ENCODE measurements at places on chromosomes 4 and X. TPM values are rescaled to one million over a fixed set of nuclear protein-coding genes. Genes with fewer than 3 reads are reported as not detected.

DNA sequence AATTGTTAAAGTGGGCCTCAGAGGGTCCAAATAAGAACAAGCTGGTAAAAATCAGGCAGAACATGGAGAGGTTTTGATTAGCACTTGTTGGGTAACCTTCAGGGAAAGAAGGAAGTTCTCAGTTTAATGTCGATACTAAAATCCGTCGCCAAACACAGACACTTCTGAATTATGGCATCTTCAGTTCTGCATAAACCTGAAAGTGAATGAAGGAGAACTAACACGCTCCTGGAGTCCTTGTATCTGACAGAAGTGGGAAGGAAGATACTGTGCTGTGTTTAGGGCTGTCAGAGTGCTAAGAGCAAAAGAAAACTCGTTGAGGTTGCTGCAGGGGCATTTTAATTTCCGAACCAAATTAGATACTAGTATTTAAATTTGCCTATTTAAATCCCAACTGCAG is 106.2 kb downstream of the TMA16 start:
- no peaks in the 10 kb centered on the region for H3K4me1 ChIP-seq
- DNase-seq = no peak
- no peak overlapping the region for H3K4me3 ChIP-seq

GRCh38 chr4:169619518-169619957 is 840 bp upstream of the CLCN3 start:
- H3K27me3 ChIP-seq = no peaks in the 10 kb centered on the region
- DNase-seq = peak; percentile 67
- peak overlapping the region; percentile 100 for H3K27ac ChIP-seq

GRCh38 chrX:111778591-111778990 is 97.4 kb upstream of the TRPC5OS start:
- no peaks in the 10 kb centered on the region for H3K4me1 ChIP-seq
- DNase-seq = no peak
- H3K36me3 ChIP-seq = peaks cover 5% of the 10 kb centered on the region
- H3K27ac ChIP-seq = no peak overlapping the region
- H3K4me3 ChIP-seq = no peak overlapping the region

- DNase-seq = no peak
- H3K27ac ChIP-seq = no peak overlapping the region
- H3K4me1 ChIP-seq = no peaks in the 10 kb centered on the region
- H3K27me3 ChIP-seq = no peaks in the 10 kb centered on the region
- no peak overlapping the region for H3K4me3 ChIP-seq
- H3K36me3 ChIP-seq = no peaks in the 10 kb centered on the region
Observed at GRCh38 chr4:185656467-185656931, 121.2 kb upstream of the PDLIM3 start.

GRCh38 chr4:112876316-112876715 is 173.1 kb upstream of the ANK2 start:
- H3K36me3 ChIP-seq = no peaks in the 10 kb centered on the region
- no peaks in the 10 kb centered on the region for H3K4me1 ChIP-seq
- peaks cover 5% of the 10 kb centered on the region for H3K27me3 ChIP-seq

- peaks cover 19% of the 10 kb centered on the region for H3K36me3 ChIP-seq
- H3K27ac ChIP-seq = peak overlapping the region; percentile 67
- H3K4me1 ChIP-seq = peaks cover 27% of the 10 kb centered on the region
- no peak for DNase-seq
Observed at GRCh38 chrX:123869488-123869887, 9.6 kb downstream of the XIAP start.

DNA sequence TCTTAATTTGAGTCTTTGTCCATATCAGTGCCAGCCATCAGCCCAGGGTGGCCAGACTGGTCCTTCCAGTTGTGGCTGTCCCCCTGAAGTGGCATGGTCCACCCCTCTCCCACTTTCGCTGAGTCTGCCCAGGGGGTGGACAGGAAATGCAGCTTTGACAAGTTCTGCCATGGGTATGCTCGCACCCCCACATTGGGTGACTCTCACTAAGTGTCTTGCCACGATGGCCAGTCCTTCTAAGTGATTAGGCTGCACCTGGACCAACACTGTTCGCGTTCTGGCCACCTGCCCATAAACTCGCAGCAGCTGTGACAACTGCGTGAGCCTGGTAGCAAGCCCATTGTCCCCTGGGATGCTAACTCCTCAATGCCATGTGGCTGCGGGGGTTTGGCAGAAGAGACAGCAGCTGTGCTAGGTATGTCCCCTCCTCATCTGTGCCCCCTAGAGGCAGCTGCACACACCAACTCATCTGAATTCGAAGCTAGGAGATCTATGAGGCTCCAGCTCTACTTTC is 10.0 kb upstream of the LNX1 start:
- H3K36me3 ChIP-seq = no peaks in the 10 kb centered on the region
- no peak overlapping the region for H3K27ac ChIP-seq
- no peaks in the 10 kb centered on the region for H3K4me1 ChIP-seq
- H3K4me3 ChIP-seq = no peak overlapping the region
- DNase-seq = no peak
- H3K27me3 ChIP-seq = peaks cover 10% of the 10 kb centered on the region

DNA sequence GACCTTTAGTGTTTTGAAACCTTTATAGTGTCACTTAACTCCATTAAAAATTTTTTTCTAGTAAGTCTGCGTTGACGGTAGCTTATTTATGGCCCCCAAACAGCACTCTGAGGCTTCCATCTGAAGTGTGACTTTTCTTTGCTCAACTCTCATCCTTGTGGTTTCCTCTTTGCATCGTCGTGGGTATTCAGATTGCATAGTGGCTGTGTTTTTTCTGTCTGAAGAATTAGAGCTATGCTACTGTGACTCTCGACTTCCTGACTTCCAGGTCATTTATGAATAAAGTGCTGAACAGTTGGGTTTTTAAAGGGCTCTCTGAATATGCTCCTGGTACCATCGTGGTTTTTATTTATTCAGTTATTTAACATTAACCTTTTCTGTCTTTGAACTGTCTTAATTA is 44.9 kb downstream of the JADE1 start:
- peak; percentile 34 for DNase-seq
- H3K27ac ChIP-seq = peak overlapping the region; percentile 90
- H3K4me1 ChIP-seq = peaks cover 39% of the 10 kb centered on the region

DNA sequence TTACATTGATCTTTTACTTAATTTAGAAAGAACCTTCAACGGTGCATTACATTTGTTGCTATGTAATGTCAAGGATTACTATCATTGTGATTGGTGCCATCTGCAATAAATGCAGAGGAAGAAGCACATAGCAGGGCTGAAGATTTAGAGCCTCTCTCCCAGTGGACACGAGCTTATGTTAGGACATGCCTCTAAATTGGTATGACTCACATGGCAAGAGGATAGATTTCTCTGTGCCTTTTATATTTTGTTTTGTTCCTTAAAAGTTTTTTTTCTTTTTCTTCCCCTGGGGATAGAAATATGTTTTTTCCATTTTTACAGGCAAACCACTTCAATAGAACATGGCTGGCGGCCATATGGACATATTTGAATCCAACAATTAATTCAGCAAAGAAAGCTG is 205.0 kb upstream of the HAND2 start:
- H3K36me3 ChIP-seq = no peaks in the 10 kb centered on the region
- no peaks in the 10 kb centered on the region for H3K4me1 ChIP-seq
- no peak overlapping the region for H3K27ac ChIP-seq

- H3K4me1 ChIP-seq = peaks cover 24% of the 10 kb centered on the region
- DNase-seq = peak; percentile 7
- peak overlapping the region; percentile 95 for H3K4me3 ChIP-seq
- H3K36me3 ChIP-seq = no peaks in the 10 kb centered on the region
Observed at GRCh38 chr4:101348367-101348827, 1.1 kb upstream of the PPP3CA start.

- no peaks in the 10 kb centered on the region for H3K36me3 ChIP-seq
- no peaks in the 10 kb centered on the region for H3K4me1 ChIP-seq
- H3K4me3 ChIP-seq = no peak overlapping the region
- no peaks in the 10 kb centered on the region for H3K27me3 ChIP-seq
- no peak for DNase-seq
Observed at GRCh38 chrX:128599632-128600031, 547.4 kb upstream of the ACTRT1 start.

GRCh38 chrX:39633293-39633692 is 464.5 kb downstream of the BCOR start:
- H3K4me3 ChIP-seq = no peak overlapping the region
- DNase-seq = no peak
- no peak overlapping the region for H3K27ac ChIP-seq
- H3K27me3 ChIP-seq = no peaks in the 10 kb centered on the region

- no peak for DNase-seq
- no peak overlapping the region for H3K27ac ChIP-seq
- no peak overlapping the region for H3K4me3 ChIP-seq
- no peaks in the 10 kb centered on the region for H3K36me3 ChIP-seq
- H3K27me3 ChIP-seq = peaks cover 2% of the 10 kb centered on the region
- no peaks in the 10 kb centered on the region for H3K4me1 ChIP-seq
Observed at GRCh38 chr4:184958127-184958922, 60.0 kb upstream of the HELT start.

DNA sequence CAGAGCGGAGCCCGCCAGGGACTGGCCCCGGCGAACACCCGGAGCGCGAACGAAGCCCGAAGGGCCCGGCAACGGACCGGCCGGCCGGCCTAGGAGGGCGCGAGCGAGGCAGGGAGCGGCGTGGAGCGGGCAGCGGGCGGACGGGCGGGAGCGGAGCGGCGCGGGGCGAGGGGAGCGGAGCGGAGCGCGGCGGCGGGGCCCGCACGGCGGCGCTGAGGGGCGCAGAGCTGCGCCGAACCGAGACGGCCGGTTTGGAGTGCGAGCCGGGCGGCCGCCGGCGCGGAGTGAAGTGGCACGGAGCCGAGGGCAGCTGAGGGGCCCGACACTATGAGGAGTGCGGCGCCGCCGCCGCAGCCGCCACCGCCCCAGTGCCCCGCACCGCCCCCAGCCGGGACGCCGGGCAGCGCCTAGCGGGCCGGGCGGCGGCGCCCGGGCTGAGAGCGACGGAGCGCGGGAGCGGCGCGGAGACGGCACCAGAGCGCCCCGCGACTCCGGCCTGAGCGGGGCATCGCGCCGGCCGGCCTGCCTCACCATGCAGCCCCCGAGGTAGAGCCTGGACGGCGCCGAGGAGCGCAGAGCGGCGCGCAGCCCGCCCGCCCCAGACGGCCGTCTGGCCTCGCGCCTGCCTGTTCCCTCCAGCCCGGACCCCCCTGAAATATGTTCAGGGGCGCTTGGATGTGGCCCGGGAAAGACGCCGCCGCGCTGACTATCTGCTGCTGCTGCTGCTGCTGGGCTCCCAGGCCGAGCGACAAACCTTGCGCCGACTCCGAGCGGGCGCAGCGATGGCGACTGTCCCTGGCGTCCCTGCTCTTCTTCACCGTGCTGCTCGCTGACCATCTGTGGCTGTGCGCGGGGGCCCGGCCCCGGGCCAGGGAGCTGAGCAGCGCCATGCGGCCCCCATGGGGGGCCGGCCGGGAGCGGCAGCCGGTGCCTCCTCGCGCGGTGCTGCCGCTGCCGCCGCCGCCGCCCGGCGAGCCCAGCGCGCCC is 793 bp downstream of the NALF2 start:
- peaks cover 2% of the 10 kb centered on the region for H3K4me1 ChIP-seq
- peaks cover 22% of the 10 kb centered on the region for H3K27me3 ChIP-seq
- no peaks in the 10 kb centered on the region for H3K36me3 ChIP-seq

DNA sequence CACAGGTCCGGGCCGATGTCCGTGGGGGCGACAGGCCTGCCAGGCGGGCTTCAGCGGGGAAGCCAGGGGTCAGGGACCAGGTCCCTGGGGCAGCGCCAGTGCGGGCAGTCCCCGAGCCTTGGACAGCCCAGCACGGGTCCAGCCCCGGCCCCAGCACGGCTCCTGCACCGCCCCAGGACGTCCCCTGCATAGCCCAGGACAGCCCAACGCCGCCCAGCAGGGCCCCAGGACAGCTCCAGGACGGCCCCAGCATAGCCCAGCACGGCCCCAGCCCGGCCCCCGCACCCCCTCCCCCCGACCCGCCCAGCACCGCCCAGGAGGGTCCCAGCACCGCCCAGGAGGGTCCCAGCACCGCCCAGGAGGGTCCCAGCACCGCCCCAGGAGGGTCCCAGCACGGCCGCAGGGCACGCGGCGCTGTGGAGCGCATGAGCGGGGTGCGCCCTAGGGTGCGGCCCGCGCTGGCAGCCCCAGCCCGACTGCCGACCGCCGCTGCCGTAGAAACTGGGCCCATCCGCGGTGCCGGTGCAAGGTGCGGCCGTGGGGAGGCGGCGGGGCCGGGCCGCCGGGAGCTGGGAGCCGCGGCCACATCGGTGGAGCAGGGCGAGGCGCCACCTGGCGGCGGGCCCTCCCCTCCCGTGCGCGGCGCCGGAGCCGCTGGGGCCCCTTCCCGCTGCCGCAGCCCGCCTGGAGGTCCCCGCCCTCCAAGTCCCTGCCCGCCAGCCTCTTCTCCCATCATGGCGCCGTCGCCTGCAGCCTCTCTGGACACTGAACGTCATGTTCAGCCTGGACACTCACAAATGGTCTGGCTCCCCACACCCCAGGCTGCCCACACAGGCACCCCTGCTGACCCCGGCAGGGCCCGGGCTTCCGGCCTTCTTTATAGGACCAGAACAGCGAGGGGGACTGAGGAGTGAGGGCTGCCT is 106.8 kb upstream of the NKX1-1 start:
- DNase-seq = peak; percentile 58
- H3K27me3 ChIP-seq = no peaks in the 10 kb centered on the region
- H3K4me3 ChIP-seq = no peak overlapping the region
- H3K4me1 ChIP-seq = no peaks in the 10 kb centered on the region

DNA sequence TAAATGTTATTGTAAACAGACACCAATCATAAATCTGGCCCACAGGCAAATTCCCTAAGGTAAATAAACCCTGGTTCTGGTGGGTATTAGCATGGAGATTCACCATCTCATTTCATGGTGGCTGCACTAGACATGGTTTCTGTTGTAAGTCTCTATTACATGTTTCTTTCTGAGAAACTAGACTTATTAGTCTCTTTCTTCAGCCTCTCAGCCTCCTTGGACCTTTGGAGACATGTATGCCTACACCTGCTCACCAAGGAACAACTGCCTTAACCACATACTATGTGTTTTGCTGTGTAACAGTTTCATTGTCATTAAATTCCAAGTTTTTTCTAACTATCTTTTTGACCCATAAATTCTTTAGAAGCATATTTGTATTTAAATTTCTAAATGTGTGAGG is 13.1 kb downstream of the DDIT4L start:
- no peaks in the 10 kb centered on the region for H3K36me3 ChIP-seq
- H3K4me3 ChIP-seq = no peak overlapping the region
- no peak overlapping the region for H3K27ac ChIP-seq
- H3K27me3 ChIP-seq = peaks cover 2% of the 10 kb centered on the region
- H3K4me1 ChIP-seq = no peaks in the 10 kb centered on the region

DNA sequence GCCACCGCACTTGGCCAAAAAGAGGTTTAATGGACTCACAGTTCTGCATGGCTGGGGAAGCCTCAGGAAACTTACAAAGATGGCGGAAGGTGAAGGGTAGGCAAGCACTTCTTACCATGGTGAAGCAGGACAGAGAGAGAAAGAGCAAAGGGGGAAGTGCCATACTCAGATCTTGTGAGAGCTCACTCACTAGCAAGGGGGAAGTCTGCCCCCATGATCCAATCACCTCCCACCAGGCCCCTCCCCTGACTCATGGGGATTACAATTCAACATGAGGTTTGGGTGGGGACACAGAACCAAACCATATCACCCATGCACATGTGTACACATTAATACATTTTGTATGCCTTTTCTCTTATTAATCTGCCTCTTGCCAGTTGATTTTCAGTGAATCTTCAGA is 77.2 kb upstream of the HSD17B10 start:
- H3K27ac ChIP-seq = no peak overlapping the region
- no peaks in the 10 kb centered on the region for H3K4me1 ChIP-seq
- DNase-seq = no peak

Gene HPSE
- total RNA-seq = 5.5 TPM

Gene GABRB1
- total RNA-seq = not detected

Gene TLR2
- 1.8 TPM for total RNA-seq

Gene UCHL1
- total RNA-seq = 3.0 TPM

Gene CFAP97
- total RNA-seq = 48.5 TPM

Gene SLC25A43
- 5.3 TPM for total RNA-seq

Gene ARX
- total RNA-seq = not detected

Gene TNIP3
- 2.4 TPM for total RNA-seq

All from activated CD8-positive, alpha-beta T cell treated with anti-CD3 and anti-CD28 coated beads for 36 hours (primary cell).